NCI-H510A (cell line): ENCODE measurements at places on chromosomes 11 and 22.

GRCh38 chr11:111300569-111300968 lies 2.2 kb downstream of the POU2AF3 start:
- no peak for DNase-seq

DNA sequence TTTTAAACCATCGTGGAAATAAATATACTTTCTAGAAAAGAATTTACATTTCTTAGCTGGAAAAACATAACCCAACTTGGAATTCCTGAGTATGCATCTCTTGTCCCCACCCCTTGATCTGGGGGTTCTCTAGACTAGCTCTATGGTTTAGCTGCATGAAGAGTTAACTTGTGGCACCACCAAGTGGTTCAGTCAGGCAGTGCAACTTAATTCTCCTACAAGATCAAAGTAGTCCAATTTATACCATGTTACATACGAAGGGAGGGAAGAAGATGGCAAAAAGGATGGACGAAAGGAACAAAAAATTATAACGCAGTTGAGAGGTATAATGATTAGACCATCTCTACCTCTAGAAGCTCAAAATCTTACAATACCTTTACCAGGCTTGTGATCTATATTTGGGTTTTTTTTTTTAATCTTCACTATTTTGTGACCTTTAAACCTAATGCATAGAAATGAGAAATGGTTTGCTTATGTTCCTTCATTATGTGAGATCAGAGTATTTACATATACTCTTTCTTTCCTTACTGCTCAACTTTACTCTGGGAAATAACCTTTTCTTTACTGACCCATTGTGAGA lies 28.5 kb upstream of the ALKBH3 start:
- DNase-seq = no peak

- DNase-seq = no peak
These were observed 203.7 kb upstream of the MTMR2 start for GRCh38 chr11:96127596-96127959.

GRCh38 chr11:81829976-81830375 lies 903.7 kb downstream of the FAM181B start:
- no peak for DNase-seq

DNA sequence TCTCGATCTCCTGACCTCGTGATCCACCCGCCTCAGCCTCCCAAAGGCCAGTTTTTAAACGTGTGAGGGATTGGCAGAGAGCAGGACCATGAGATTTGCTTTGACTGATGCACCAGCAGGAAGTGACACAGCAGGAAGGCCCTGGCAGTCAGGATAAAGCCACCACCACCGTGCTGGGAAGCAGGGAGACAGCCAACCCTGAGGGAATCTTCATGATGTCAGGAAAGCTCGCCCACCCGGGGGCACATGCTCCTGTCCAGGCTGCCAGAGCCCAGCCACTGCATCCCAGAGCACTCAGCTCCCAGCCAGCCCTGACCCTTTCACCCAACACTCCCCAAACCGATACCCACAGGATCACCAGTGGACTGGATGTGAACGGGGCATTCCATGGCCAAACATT lies 6.1 kb downstream of the TUBGCP6 start:
- DNase-seq = no peak

- no peak for DNase-seq
These were observed 22.5 kb downstream of the TAB1 start for GRCh38 chr22:39422101-39422500.

DNA sequence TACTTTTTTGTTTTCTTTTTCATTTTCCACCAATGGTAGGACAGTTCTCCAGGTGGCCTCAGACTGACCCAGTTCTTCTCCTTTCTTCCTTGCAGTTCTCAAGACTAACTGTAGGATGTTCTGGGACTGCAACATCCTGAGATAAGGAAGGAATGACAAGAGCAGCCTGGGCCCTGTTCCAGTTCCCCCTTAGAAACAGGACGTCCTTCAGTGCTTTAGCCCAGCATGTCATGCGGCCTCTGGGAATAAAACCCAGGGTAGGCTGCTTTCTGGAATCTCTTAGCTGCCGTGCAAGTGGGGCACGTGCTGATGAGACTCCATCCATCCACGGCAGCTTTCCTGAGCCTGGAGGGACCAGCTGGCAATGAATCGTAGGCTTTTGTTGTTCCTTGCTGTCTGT lies 24.0 kb upstream of the CADM1 start:
- DNase-seq = no peak

DNA sequence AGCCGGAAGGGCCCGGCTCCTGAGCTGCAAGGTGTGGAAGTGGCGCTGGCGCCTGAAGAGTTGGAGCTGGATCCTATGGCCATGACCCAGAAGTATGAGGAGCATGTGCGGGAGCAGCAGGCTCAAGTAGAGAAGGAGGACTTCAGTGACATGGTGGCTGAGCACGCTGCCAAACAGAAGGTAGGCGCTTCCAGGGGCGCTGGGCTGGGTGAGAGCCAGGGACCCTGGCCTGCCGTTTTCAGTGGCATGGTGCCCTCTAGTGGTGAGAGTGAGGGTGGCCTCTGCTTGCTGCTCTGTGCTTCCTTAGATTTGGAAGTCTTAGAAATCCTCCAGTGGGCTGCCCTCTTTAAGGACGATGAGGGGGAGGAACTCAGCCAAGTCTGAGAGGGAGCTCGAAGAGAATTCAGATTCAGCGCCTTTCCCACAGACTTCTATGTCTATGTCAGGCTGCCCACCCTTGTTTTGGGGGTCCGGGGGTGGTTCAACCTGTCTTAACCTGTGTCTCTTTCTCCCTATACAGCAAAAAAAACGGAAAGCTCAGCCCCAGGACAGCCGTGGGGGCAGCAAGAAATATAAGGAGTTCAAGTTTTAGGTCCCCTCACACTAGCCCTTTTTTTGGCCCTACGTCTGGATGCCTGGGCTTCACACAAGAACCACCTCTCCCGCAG lies 1.8 kb upstream of the PACS1 start:
- DNase-seq = no peak

- no peak for DNase-seq
These were observed 123.6 kb downstream of the CCDC34 start for GRCh38 chr11:27239305-27239942.

- DNase-seq = no peak
These were observed 37.5 kb downstream of the PPARA start for GRCh38 chr22:46187862-46188261.

GRCh38 chr22:28984482-28985158 lies 77.0 kb downstream of the C22orf31 start:
- no peak for DNase-seq

- no peak for DNase-seq
These were observed 471.0 kb downstream of the INSC start for GRCh38 chr11:15585602-15586331.

GRCh38 chr11:44071157-44071556 lies 5.1 kb downstream of the ACCS start:
- no peak for DNase-seq

DNA sequence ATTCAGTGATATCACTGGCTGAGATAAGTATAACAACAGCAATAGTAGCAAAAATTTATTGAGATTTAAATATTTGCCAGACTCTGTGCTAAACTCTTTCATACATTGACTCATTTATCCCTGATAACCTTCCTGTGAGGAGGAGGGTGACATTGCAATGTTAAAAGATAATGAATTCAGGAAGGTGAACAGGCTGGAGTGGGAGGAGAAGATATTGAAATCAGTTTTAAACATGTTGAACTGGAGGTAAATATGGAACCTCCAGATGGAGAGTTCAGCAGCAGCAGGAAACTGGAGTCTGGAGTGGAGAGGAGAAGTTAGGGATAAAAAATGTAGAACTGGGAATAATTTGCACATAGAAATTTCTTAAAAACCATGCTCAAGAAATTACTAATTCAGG lies 142.0 kb upstream of the FAT3 start:
- no peak for DNase-seq

DNA sequence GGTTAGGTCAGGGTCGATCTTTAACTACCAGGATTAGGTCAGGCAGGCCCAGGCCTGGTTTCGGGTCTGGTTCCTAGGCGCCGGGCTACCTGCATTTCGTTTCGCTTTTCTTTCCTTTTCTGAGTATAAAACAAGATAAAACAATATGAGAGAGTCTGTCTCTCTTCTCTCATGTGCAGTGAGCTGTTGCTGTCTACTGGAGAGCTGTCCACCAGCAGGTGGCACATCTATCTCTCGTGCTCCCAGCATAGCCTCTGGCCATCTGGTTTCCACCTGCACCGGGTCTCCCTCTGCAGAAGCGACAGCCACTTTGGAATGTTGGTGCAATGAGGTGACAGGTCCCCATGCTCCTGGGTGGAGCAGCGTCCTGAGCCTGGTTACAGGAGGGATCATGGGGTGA lies 27.6 kb downstream of the RIBC2 start:
- DNase-seq = no peak

GRCh38 chr11:64239662-64240434 lies 1.0 kb upstream of the FKBP2 start:
- no peak for DNase-seq

DNA sequence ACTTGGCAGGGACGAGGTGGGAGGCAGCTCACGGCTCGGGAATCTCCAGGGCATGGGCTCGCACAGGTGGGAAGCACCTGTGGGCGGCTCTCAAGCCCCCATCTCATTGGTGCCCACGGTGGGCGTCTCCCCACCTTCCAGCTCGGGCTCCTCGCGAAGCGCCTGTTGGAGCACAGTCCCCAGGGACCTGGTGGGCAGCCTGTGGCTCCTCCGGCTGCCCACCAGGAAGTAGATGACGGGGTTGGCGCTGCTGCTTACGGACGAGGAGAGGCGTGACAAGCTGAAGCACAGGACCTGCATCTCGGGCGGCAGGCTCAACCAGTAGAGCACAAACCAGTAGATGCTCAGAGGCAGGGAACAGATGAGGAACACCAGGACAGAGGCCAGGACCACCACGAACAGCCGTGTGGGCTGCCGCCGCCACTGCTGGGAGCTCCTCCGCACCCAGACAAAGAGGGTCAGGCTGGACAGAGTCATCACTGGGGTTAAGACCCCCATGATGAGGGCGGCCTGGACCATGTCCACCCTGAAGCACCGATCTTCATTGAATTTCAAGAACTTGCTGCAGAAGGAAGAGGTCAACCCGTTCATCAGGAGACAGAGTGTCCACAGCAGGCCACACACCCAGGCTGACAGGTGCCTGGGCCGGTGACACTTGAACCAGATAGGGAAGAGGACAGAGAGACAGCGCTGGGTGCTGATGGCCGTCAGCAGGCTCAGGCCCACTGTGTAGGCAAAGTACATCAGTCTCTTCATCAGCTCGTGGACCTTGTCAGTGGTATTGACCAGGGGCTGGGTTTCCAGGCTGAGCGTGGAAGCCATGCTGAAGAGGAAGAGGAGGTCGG lies 633 bp downstream of the MRGPRD start:
- no peak for DNase-seq

DNA sequence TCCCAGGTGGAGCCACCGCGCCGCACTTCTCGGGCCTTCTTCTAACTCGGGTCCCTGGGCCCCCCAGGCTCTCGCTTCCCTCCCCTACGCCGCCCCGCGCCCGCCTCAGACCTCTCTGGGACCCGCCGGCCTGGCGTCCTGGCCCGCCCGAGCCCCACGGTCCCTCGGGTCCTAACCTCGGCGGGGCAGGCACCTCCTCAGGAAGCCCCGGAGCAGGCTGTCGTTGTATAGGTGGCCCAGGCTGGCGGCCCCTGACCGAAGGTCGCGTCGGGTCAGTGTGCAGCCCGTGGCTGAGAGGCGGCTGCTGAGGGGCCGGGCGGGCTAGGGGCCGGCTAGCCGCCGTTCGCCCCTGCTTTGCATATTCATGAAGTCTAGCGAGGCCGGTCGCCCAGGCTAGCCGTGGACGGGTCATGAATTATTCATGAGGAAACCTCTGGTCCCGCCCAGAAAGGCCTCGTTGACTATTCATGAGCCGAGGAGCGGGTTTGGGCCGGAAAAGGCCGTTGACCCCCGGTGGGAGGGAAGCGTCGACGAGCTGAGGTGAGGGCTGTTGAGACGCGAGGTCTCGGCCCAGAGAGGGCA lies at the start of gene HORMAD2:
HORMAD2 (plus strand) TSS at position 513 of the 582 bp plus-strand sequence. CDS start 13,489 bp downstream, outside the sequence.
- DNase-seq = no peak

- peak; percentile 24 for DNase-seq
These were observed 23.6 kb downstream of the ALX4 start for GRCh38 chr11:44286268-44286880.

- DNase-seq = no peak
These were observed 537.1 kb downstream of the INSC start for GRCh38 chr11:15651816-15652215.

- no peak for DNase-seq
These were observed 5.9 kb downstream of the TKFC start for GRCh38 chr11:61338783-61339489.

DNA sequence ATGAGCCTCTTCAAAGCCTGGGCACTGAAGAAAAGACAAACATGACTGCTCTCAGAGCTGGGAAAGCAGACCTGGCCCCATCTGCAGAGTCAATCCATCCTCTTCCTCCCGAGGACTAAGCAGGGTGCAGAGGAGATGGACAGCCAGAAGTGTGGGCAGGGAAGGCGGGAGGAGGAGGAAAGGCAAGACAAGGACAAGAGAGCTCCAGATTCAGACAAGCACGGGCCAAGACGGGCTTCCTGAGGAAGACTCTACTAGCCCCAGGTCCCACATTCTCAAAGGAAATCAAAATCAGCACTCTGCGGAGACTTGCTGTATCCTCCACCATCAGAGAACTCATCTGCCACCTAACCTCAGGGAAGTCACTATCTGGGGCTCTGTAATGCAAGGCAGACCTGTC lies 28.5 kb downstream of the OPCML start:
- DNase-seq = no peak

DNA sequence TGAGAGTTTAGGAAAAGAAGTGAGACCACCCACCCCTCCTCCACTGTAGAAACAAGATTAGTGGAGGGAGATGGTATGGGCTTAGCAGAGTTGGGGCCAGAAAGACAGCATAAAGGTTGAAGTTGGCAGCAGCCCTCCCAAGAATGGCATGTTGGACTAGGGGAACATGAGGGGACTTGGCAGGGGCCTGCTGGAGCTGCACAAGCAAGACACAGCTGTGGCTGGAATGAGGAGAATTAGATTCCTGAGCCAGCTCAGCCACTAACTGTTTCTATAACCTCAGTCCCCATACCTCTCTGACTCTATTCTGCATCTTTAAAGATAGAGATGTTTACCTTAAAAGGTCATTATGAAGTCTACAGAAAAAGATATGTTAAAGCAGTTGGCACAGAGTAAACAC lies 13.2 kb downstream of the MAP6 start:
- DNase-seq = no peak

GRCh38 chr11:117256573-117256972 lies 24.1 kb downstream of the RNF214 start:
- no peak for DNase-seq

DNA sequence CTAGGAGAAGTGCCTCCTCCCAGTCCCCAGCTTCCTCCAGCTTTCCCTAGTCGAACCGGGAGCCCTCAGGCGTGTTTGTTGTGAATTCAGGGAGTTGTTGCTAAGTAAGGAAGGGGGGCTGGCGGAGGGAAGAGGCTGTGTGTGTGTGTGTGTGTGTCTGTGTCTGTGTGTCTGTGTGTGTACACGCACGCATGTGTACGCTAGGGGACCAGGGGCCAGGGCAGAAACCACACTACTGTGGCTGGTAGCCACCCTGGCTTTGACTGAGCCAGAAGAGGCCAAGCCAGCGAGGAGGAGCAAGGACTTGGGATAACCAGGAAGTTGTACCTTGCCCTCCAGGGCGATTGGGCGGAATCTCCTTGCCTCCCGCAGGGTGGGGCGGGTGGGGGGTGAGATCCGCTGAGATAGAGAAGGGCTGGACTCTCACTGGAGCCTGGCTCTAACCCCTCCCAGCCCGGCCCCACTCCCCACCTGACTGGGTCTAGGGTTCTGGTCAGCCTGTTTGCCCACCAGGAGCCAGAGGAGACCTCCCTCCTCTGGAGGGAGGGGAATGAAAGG lies 7.5 kb downstream of the BCL9L start:
- peak; percentile 91 for DNase-seq
